ENCODE measurements at places on chromosomes 1 and 21.

DNA sequence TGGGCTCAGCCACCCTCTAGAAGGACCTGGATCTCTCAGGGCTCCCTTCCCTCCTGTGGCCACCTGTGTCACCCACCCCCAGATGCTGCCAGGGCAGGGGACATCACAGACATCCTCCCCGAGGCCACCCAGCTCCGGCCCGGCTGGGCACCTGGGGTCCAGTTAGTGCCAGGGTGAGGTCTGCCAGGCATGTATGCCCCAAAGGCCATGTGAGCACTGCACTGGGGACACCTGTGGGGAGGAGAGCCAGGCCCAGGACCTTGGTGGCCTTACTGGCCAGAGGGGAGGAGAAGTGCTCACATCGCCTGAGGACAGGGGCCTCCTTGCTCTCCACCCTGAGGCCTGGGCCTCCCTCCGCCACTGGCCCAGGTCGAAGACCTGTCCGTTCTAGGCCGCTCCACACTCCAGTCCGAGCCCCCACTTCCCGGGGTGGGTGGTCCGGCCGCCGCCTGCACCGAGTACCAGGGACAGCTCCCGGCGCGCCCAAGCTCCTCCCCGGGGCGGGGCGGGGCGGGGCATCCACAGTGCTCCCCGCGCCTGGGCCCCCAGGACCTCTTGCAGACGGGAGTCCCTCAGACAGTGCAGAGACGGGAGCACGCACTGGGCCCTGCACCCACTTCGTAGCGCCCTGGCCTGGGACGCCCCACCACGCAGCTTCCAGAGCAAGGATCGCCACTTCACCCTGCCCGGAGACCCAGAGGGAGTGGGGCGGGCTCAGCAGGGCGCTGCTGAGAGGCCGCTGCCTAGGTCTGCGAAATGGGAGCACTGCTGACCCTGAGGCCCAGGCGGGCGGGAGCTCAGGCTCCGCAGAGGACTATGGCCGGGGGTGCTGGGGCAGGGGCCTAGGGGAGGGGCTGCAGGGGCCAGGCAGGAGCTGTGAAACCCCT is 34.3 kb upstream of the CCDC27 start:
- no peak for DNase-seq

- no peak for DNase-seq
These were observed 26.7 kb upstream of the CTPS1 start for GRCh38 chr1:40952744-40953315.

- no peak for DNase-seq
These were observed 149.0 kb downstream of the IGSF21 start for GRCh38 chr1:18256282-18257235.

DNA sequence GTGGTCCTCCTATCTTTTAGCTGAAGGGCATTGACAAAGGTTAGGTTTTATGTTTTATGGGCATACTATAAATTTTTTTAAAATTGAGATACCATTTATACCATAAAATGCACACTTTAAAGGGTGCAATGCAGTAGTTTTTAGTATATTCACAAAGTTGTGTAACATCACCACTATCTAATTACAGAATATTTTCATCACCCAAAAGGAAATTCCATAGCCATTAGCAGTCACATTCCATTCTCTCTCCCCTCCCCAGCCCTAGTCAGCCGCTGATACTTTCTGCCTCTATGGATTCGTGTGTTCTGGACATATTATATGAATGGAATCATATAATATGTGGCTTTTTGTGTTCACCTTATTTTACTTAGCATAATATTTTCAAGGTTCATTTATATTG is 135.8 kb upstream of the B3GALT2 start:
- no peak for DNase-seq

- DNase-seq = no peak
These were observed 65.4 kb downstream of the RPE65 start for GRCh38 chr1:68384321-68384813.

DNA sequence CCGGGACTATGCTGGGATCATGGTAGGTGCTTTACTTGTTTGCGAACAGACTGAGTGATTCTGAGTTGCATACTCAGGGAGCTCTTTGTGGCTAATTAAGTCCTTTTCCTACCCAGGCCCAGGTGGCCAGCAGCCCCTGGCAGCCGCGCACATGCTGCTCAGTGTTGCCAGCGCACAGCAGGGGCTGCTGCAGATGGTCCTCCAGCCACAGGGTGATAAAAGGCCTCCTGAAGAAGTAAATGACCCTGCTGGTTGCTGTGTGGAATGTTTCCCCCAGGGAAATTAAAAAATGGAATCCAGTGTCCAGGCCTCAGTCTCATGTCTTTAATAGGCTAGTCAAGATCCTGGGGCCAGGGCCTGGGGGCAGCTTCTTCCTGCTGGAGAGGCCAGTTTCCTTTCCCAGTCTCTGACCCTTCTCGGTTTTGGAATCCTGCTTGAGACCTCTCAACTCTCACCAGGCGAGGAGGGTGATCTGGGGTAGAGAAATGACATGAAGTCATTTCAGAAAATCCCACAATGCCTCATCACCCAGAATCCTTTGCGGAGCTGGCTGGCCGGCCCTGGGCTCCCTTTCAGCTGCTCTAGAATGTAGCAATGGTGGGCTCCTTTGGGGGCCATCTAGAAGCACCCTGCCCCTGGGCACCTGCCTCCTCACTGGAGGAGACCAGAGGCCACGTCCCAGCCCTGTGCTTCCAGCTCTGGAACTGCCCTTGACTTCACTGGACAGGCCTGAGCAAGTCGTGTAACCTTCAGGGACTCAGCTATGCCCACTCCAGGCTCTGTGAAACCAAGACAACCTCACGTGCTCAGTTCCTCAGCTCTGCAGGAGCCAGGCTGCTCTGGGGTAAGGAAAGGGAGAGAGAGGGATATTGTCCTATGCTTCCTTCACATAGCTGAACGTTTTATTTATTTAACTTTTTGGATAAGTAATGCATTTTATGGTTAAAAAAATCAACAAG is 131.4 kb downstream of the MRPS6 start:
- DNase-seq = no peak

All from NCI-H2029 treated with DMSO at 0.1 percent for 48 hours (cell line).